A549 treated with RU486 at 1 μM for 4 hours (cell line): ENCODE measurements at places on chromosomes 1 and 21. TPM values are rescaled to one million over a fixed set of nuclear protein-coding genes. Genes with fewer than 3 reads are reported as not detected.

FCMR gene
- 3.7 to 7.0 TPM (median 4.5 TPM) in 5 replicates for total RNA-seq

AGRN gene
- total RNA-seq = 74.8 to 132 TPM (median 111 TPM) in 5 replicates

MYOM3 gene
- 5.8 to 7.2 TPM (median 6.4 TPM) in 5 replicates for total RNA-seq

FCAMR gene
- not detected in 5 replicates for total RNA-seq

MSH4 gene
- total RNA-seq = not detected in 5 replicates

BCAS2 gene
- total RNA-seq = 20.1 to 30.9 TPM (median 27.2 TPM) in 5 replicates

MR1 gene
- 6.4 to 8.4 TPM (median 6.7 TPM) in 5 replicates for total RNA-seq

PTGS2 gene
- 5.8 to 11.2 TPM (median 9.0 TPM) in 5 replicates for total RNA-seq

DOP1B gene
- 2.9 to 4.9 TPM (median 4.3 TPM) in 5 replicates for total RNA-seq

GREM2 gene
- 0.17 to 0.35 TPM (median 0.23 TPM) in 5 replicates for total RNA-seq

USH2A gene
- not detected in 5 replicates for total RNA-seq

VAMP4 gene
- 3.1 to 4.8 TPM (median 4.0 TPM) in 5 replicates for total RNA-seq

C1QB gene
- total RNA-seq = not detected in 5 replicates

MAP3K21 gene
- 6.0 to 12.9 TPM (median 12.1 TPM) in 5 replicates for total RNA-seq

GPR52 gene
- not detected in 5 replicates for total RNA-seq

MARK1 gene
- total RNA-seq = 0.07 to 0.32 TPM (median 0.11 TPM) in 5 replicates

CAMK2N1 gene
- 27.4 to 53.4 TPM (median 53.3 TPM) in 5 replicates for total RNA-seq

KRTAP22-1 gene
- total RNA-seq = not detected in 5 replicates

PRELP gene
- total RNA-seq = not detected in 5 replicates

LAPTM5 gene
- total RNA-seq = 0.13 to 0.16 TPM (median 0.15 TPM) in 5 replicates

CFAP74 gene
- total RNA-seq = 0.10 TPM in 1 of 5 replicates, not detected in the others

UBE2U gene
- total RNA-seq = not detected in 5 replicates

DTL gene
- 21.4 to 31.7 TPM (median 26.7 TPM) in 5 replicates for total RNA-seq

GJA4 gene
- total RNA-seq = not detected in 5 replicates

ALX3 gene
- total RNA-seq = not detected in 5 replicates

SPAG17 gene
- total RNA-seq = not detected in 5 replicates

RAB4A gene
- 39.7 to 49.5 TPM (median 45.1 TPM) in 5 replicates for total RNA-seq

LGR6 gene
- 0.38 to 1.1 TPM (median 0.74 TPM) in 5 replicates for total RNA-seq

LCE1D gene
- total RNA-seq = not detected in 5 replicates

MFSD2A gene
- 4.1 to 4.8 TPM (median 4.5 TPM) in 5 replicates for total RNA-seq

FAM78B gene
- 0.08 to 0.33 TPM (median 0.26 TPM) in 5 replicates for total RNA-seq

C1orf87 gene
- not detected in 5 replicates for total RNA-seq

ARTN gene
- 0.15 to 0.51 TPM (median 0.22 TPM) in 5 replicates for total RNA-seq

MTMR11 gene
- total RNA-seq = 6.3 to 9.6 TPM (median 8.5 TPM) in 5 replicates

FLG2 gene
- total RNA-seq = not detected in 5 replicates
